ENCODE measurements at places on chromosomes 13 and 19. TPM values are rescaled to one million over a fixed set of nuclear protein-coding genes. Genes with fewer than 3 reads are reported as not detected.

KLK13 gene
- not detected for total RNA-seq

ABCA7 gene
- total RNA-seq: 9.3 TPM

ZNF728 gene
- not detected for total RNA-seq

KASH5 gene
- not detected for total RNA-seq

RNF225 gene
- 0.13 TPM for total RNA-seq

DNASE2 gene
- total RNA-seq: 30.2 TPM

ABCC4 gene
- 17.4 TPM for total RNA-seq

PSPC1 gene
- total RNA-seq: 43.8 TPM

VSTM2B gene
- total RNA-seq: not detected

LIN37 gene
- total RNA-seq: 20.7 TPM

UBE2L5 gene
- not detected for total RNA-seq

PCDH8 gene
- total RNA-seq: not detected

NXNL1 gene
- not detected for total RNA-seq

CGB5 gene
- total RNA-seq: 1.0 TPM

ATP1A3 gene
- total RNA-seq: 5.7 TPM

IRGC gene
- not detected for total RNA-seq

IL4I1 gene
- 1.2 TPM for total RNA-seq

ZNF723 gene
- total RNA-seq: not detected

PABPC3 gene
- 0.17 TPM for total RNA-seq

PPM1N gene
- 6.3 TPM for total RNA-seq

CEBPA gene
- total RNA-seq: 7.6 TPM

KLHL1 gene
- total RNA-seq: not detected

ZNF229 gene
- 2.9 TPM for total RNA-seq

ZNF331 gene
- 13.3 TPM for total RNA-seq

SPC24 gene
- total RNA-seq: 12.5 TPM

LHFPL6 gene
- total RNA-seq: 7.2 TPM

CCNE1 gene
- total RNA-seq: 27.8 TPM

MTMR6 gene
- 10.1 TPM for total RNA-seq

SLC25A41 gene
- 0.20 TPM for total RNA-seq

GAPDHS gene
- not detected for total RNA-seq

ZNF471 gene
- 0.08 TPM for total RNA-seq

CIRBP gene
- total RNA-seq: 98.8 TPM

PRR19 gene
- total RNA-seq: 5.1 TPM

SULT2B1 gene
- 17.3 TPM for total RNA-seq

SPACA6 gene
- 14.4 TPM for total RNA-seq

GRK1 gene
- 0.02 TPM for total RNA-seq

LILRB3 gene
- total RNA-seq: 0.17 TPM

SLC1A6 gene
- total RNA-seq: not detected

CGB2 gene
- 0.35 TPM for total RNA-seq

HIPK4 gene
- total RNA-seq: 0.26 TPM

DAND5 gene
- total RNA-seq: not detected

POSTN gene
- 0.07 TPM for total RNA-seq

ITGBL1 gene
- total RNA-seq: 1.7 TPM

EFNB2 gene
- 2.2 TPM for total RNA-seq

Measured in A549 treated with DMSO at 1 μM for 4 hours (cell line).